Brain microvascular endothelial cell (primary cell): ENCODE measurements at places on chromosomes 11 and 22.

- no peak for DNase-seq
Measured at GRCh38 chr11:61628662-61628970, 47.7 kb upstream of the SYT7 start.

DNA sequence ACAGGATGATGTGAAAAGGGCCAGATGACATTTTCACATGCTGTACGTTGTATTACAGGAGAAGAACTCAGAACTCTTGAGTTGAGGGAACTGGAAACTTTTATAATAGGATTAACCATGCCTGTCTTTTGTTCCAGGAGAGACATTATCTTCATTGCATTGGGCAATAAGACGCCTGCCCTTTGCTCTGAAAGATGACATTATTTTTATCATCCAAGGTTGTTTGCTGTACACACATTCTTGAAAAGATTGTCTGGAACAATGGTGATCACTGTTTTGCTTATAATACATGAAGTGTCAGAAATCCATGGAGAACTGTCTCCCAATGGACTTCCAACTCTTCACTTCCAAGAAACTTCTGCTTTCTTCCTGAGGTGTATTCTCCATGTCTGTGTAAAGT is 334.6 kb upstream of the B3GAT1 start:
- no peak for DNase-seq

- no peak for DNase-seq
Measured at GRCh38 chr11:110886288-110886970, 174.2 kb upstream of the ARHGAP20 start.

DNA sequence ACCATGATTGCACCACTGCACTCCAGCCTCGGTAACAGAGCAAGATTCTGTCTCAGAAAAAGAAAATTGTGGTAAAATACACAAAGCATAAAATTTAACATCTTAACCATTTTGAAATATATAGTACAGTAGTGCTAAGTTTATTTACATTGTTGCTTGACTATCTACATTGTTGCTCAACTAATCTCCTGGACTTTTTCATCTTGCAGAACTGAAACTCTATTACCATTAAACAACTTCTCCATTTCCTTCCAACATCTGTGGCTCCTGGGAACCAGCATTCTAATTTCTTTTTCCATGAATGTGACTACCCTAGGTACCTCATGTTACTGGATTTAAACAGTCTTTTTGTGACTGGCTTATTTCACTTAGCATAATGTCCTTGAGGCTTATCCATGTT is 13.5 kb upstream of the VWA5A start:
- DNase-seq = no peak

DNA sequence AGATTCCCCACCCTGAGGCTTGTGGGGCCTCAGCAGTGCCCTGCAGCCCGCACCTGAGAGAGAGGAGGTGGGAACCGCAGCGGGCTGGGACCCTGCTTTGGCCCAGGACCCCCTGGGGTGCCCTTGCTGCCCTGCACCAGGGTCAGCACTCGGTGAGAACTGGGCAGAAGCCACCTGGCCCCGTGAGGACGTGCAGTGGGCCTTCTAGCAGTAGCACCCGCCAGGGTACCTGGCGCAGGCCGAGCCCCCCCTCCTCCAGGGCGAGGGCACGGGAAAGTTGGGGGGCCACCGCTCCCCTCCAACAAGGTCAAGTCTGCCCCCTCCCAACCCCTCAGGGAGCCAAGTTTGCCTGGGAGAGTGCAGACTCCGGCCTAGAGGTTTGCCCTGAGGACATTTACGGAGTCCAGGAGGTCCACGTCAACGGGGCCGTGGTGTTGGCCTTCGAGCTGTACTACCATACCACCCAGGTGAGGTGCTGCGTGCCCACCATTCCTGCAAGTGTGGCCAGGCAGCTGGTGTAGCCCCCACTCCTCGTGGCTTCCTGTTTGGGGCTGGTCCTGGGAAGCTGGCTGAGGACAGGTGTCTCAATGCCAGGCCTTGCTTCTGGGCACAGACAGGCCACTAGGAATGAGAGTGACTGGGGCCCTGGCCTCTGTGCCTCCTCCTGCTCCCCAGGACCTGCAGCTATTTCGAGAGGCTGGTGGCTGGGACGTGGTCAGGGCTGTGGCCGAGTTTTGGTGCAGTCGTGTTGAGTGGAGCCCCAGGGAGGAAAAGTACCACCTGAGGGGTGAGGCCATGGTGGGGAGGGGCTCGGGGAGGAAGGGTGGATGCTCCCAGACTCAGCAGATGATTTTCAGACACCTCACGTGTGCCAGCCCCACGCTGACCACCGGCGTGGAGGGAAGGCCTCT is 3.5 kb downstream of the PGGHG start:
- no peak for DNase-seq

GRCh38 chr11:121414141-121414913 is 37.8 kb upstream of the SORL1 start:
- no peak for DNase-seq

DNA sequence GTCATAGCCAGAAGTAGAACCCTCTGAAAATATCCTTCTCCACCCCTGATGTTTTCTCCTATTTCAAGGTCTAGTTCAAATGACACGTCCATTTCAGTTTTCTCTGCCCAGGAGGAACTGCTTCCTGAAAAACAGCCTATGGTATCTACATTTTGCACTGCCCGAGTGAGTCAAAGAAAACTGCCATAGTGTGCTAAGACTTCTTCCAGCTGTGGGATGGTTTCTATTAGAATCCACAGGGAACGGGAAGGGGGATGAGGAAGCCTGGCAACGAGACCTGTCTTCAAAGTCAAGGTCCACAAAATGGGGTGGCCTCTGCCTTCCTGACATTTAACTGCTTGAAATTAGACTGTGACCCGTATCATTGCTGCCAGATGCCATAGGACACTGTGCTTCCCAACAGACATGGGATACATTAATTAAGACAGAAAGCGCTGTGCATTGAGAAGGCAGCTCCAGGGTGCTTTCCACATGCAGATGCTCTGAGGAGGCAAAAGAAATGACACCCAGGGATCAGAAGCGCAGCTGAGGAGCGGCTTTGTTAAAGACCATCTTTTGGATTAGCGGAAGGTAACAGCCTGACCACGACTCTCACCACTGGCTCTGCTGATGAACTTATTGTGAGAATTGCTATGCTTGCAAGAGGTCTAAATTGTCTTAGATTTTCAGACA is 39.4 kb upstream of the NUP50 start:
- no peak for DNase-seq
